KG1 (cell line): ENCODE measurements at places on chromosomes 3 and 15.

- no peak for DNase-seq
These were observed 474.1 kb upstream of the KCNMB2 start for GRCh38 chr3:178062126-178062525.

DNA sequence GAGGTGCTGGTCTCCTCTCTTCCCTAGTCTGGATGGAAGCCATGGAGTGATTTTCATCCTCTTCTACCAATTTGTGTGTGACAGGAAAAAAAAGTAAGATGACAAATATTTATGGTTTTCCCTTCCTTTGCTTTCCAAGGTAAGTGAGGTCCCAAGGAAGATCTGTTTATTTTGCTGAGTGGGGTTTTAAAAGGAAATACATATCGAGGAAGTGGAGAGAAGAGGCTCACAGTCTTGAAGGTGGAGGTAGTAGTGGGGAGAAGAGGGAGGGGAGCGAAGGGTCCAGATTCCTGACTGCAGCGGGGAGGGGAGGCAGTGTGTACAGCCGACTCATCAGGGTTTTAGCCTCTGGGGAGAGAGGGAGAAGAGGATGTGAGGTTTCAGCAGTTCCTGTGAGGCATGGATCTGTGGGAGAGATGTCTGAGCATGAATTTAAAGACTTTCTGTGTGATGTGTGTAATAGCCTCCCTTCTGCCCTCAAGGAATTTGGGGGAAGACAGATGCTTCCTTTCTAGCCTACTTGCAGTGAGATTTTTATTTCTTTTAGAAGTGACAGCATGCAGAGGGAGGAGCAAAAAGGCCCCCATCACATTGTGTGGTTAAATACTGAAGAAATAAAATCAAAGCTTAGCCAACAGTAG is 272.4 kb downstream of the THRB start:
- no peak for DNase-seq

DNA sequence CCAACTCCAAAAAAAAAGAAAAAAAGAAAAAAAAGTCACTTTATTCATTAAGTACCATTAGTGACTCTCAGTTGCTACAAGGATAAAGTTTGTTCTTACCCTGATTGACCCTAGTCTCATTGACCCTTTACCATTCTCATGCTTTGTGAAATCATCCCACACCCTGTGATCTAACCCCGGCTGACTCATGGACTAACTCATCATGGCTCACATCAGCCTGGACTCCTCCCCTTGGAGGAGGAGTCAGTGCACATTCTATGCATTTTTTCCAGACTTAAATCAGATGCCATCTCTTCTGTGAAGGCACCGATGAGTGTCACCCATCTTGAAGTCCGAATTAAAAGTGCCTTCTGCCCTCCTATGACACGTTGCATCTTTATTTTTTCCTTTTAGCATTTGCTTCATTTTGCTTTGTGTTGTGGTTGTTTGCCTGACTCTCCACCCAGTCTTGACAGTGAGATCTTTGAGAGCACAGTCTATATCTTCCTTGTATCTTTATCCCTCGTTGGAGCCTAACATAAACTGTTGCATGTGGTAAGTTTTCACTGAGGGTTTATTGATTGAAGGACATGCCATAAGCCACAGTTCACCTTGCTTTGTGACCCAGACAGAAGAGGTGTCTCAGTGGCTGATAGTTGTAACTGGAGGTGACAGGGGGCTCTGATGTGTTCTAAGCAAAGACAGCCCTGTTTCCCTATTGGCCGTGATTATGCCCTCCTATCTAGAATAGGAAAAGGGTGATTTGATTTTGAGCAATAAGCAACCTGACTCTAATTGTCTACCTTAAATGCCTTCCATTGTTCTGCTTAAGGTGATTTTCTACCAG is 72.1 kb downstream of the IL1RAP start:
- DNase-seq: no peak

DNA sequence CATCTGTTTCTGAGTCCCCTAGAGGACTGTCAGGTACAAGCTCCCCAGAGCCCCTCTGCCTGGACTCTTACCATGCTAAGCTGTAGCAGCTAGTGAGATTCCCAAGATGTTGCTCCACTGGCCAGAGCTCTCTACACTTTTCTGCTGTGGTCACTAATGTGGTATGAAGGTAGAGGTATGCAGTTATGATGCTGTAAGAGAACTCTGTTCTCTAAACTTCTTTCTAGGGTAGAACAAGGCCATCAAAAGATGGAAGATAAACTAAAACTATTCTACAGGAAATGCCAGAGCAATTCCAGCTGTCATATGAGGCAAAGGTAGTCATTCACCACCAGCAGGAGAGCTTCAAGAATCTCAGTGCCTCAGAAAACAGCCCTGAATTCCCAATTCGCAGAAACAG is 517.4 kb upstream of the ARRDC4 start:
- DNase-seq: no peak

- no peak for DNase-seq
These were observed 3.8 kb downstream of the RASGRF1 start for GRCh38 chr15:79086814-79087213.
